ENCODE measurements at places on chromosomes 2 and 18.
A peak's percentile ranks its signal among the peaks of the same experiment; 100 is the strongest.

- DNase-seq: no peak
These were observed 574.3 kb upstream of the POU3F3 start for GRCh38 chr2:104279646-104280045.

- no peak for DNase-seq
These were observed 171.0 kb upstream of the REV1 start for GRCh38 chr2:99660616-99661406.

DNA sequence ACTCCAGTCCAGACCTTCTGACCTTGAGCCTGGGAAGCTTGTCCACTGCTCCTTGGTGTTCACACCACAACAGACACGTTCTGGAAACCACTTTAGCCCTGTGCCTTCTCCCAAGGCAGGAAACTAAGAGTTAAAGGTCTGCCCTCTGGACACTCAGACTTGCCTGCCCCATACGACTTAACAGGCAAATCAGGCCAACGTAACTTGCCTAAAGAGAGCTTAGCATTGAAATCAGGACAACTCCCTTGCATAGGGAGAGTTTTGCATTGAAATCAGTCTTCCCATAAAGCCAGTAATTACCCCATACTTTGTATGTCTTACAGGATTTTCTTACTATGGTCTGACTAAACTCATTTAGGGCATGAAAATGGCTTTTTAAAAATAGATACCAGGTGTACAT is 18.5 kb downstream of the NFE2L2 start:
- no peak for DNase-seq

- no peak for DNase-seq
These were observed 208.1 kb downstream of the ASB1 start for GRCh38 chr2:238634701-238635357.

DNA sequence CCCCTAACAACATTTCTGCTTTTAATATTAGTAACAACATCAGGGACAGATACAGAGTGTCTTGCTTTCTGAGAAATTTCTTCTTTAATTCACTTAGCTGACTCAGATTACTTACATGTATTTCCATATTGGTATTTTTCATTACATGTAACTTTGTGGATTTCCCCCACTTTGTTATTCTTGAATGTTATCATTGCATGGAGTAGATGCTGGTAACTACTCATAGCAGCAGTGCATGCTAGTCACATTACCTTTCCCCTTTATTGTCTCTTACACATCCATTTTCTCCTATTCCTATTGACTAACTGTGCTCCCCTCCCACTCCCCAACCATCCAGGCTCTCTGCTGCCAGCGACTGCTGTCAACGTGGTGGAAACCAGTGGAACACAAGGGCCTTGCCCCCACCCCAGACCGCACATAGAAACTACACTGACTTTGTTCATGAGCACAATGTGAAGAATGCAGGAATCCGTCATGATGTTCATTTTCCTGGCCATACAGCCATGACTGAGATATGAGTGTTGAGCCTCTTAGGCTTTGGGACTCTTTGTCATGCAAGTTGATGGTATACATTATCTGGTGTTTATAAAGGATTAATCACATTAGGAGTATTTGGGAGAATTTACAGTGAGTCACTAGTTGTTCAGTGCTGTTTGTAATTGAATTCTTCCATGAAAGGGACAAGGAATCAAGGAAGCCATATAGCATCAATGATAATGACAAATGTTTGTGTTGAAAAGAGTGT is 91.0 kb downstream of the EPB41L5 start:
- DNase-seq: no peak

- DNase-seq: no peak
These were observed 126.0 kb downstream of the NXPH2 start for GRCh38 chr2:138654146-138654545.

DNA sequence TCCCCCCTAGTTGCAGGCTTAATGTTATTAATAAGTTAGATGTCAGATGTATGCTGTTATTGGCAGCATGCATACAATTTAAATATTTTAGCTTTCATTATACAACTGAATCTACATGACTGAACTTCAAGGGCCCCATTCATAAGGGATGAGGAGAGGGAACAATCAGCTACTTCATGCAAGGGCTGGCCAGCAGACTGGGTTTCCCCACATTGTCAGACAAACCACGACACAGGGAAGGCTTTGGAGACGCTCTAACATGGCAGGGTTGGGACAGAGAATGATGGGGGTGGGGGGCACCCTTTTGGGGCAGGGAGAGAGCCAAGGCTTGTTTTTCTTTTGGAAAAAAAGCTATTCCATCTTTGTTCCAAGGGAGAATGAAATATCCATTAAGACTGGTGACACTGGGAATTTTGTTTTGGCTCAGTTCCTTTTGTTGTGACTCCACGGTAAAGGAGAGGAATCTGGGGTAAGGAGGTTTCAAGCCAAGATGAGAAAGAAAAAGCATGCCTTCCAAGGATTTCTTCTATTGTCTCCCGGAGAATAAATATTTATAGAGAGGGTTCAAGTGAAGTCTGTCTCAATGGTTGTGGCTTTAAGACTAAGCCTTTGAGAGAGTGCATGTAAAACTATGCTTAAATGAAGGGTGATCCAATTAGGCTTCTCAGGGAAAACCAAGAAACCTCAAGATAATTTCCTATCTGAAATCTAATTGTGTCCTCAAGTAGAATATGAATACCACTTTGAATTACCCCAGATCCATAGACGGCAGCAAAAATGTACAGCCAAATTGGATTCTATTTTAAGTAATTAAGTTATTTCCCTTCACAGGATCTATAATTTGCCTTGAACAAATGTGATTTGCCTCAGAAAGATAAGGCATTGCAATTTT is 5.4 kb downstream of the CXCR4 start:
- DNase-seq: no peak

- DNase-seq: no peak
These were observed 63.9 kb upstream of the PHLPP1 start for GRCh38 chr18:62651276-62652056.

GRCh38 chr2:36859366-36859792 is 107.0 kb downstream of the STRN start:
- DNase-seq: no peak

- no peak for DNase-seq
These were observed 63.8 kb upstream of the MSH6 start for GRCh38 chr2:47719099-47719498.

- DNase-seq: no peak
These were observed 95.1 kb upstream of the CCBE1 start for GRCh38 chr18:59792353-59792752.

GRCh38 chr2:157465554-157465953 is 21.7 kb upstream of the CYTIP start:
- no peak for DNase-seq

DNA sequence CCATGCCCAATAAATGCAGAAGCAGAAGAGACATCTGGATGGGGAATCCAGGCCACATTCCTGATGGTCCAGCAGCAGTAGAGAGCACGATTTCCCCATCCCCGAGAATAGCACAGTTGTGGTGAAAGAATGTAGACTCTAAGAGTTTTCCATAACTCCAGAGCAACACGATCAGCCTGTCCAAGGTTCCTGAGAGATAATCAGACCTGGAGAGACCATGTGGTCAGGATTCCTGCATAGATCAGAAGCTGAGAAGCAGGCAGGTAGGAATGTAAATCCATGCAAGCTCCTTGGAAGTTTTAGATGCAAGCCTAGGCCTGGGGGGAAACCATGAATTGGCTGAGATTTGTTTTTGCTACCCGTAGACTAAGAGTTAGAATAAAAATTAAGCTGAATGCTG is 34.2 kb upstream of the PTPRM start:
- no peak for DNase-seq

DNA sequence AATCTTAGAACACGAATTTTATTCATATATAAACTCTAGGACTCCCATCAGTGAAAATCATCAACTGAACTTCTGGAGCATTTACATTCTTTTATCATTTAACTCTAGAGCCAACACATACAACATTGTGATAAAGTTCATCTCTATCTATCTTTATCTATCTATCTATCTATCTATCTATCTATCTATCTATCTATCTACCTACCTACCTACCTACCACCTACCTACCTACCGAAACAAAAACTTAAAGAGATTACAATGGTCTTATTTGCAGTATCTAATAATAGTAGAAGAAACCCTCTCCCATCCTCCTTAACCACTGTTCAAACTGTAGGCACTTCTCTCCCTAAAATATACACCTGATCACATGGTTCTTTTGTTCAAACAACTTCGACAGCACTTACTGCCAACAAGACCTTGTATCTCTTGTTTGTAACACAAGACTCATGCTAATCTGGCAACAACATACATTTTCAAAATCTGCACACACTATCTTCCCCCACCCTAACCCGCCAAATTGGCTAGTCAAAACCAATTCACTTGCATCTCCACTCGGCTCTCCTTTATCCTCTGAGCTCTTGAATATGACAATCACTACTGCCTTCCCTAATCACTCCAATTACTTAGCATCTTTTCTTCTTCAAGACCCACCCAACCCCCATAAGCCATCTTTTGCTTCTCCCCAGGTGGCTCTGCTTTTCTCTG is 69.0 kb downstream of the GORASP2 start:
- no peak for DNase-seq

DNA sequence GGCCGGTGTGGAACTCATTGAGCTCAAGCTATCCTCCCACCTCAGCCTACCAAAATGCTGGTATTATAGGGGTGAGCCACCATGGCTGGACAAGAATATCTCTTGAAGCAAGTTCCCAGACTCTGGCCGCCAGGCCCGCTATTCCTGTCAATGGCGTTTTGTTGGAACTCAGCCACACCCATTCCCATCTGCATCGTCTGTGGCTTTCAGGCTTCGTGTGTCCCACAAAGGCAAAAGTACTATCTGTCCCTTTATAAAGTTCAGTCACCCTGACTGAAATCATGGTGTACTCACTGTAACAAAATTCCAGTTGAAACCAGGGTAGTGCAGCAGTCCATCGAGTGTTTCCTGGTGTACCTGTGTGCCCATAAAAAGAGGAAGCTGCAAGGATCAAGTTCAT is 96.7 kb downstream of the SH3BP4 start:
- DNase-seq: no peak

DNA sequence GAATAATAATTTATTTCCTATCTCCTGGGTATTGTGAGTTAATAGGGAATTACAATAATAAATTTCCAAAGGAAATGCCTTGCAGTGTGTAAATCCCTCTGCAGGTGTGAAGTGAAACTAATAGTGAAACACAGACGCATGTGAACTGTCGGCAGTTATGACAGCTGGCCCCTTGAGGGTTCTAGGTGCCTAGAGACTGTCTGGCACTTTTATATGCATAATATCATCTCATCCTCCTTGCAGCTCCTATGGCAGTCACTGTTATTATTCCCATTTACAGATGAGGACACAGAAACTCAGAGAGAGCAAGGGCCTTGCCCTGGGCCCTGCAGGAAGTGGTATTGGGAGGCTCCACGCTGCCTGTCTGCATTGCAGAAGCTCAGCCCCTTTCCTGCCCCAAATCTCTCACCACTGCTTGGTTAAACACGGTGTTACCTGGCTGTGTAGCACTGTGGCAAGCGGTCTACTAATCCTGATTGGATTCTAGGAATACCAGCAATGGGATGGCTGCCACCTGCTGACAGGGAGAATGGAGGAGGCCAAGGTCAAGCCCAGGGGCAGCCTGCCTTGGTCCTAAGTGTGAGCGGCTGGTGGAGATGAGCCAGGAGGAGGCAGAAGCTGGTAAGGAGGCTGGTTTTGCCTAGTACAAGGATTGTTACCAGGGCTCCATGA is 32.8 kb upstream of the ACKR3 start:
- DNase-seq: no peak

GRCh38 chr2:133232556-133232955 is 335.7 kb downstream of the NCKAP5 start:
- DNase-seq: peak; percentile 2

DNA sequence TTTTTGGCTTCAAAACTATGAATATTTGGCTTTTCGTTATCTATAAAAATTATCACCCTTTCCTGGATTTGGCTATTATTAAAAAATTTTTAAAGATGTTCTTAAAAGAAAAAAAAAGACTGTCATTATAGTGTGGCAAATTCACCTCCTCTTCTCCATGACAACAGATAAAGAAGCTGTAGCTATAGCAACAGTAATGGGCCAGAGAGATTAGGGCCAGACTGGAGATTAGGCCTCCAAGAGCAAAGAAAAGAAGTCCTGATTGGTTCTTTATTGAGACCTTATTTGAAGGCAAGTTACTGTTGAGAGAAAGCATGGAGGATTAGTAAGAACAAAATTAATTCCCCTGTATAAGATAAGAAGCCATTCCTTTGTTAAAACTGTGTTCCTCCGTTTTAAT is 812.5 kb downstream of the DCC start:
- DNase-seq: peak; percentile 9

GRCh38 chr18:61666876-61667590 is 225.8 kb downstream of the RNF152 start:
- DNase-seq: no peak

- DNase-seq: no peak
These were observed 9.6 kb downstream of the RAX start for GRCh38 chr18:59263661-59264060.

DNA sequence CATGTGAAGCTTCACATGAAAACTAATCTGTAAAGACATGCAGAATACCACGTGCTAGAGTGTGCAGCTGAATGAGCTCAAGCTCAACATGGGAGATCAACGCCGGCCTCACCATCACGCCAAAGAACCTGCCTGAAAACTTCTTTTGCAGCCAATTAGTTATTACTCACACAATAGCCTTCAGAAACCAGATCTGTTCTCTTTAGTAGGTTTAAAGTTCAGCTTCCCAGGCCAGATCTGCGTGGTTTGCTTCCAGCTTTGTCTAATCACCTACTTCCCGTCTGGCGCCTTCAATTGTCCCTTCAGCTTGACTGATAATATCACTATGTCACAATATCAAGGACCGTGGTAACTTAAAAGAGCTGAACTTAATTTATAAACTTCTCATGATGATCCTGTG is 68.0 kb upstream of the ZNF236 start:
- DNase-seq: no peak

GRCh38 chr18:51614967-51615571 is 417.6 kb upstream of the MEX3C start:
- no peak for DNase-seq

DNA sequence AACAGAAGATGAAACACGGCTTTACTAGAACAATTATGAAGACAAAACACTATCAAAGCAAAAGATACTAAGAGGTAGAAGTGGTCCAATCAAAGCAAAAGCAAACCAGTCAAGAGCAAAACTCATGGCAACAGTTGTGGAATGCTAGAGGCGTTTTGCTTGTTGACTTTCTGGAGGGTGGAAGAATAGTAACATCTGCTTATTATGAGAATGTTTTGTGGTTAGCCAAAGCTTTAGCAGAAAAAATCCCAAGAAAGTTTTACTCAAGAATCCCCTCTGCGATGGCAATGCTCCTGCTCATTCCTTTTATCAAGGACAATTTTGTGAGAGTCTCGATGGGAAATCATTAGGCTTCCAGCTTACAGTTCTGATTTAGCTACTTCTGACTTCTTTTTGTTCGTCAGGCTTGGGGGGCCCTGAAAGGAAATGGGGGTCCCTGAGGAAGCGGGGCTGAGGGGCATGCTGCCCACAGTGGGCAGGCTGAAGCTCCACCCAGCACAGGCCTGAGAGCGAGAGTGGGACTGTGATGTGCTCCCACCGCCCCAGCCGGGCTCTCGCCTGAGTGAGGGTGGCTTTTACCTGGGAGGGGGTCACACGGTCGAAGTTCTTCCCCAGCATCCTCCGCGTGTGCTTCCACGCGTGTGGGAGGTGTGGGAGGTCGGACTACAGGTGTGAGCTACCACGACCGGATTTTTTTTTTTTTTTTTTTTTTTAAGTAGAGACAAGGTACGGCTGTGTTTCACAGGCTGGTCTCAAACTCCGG is 49.0 kb upstream of the MC4R start:
- DNase-seq: no peak

- peak; percentile 75 for DNase-seq
These were observed 81.8 kb upstream of the GAREM1 start for GRCh38 chr18:32552421-32553030.

All from cardiac muscle cell (in vitro differentiated cells and primary cell).